Heart left ventricle (tissue), 16 donors: ENCODE measurements at places on chromosomes 2 and 18. TPM values are rescaled to one million over a fixed set of nuclear protein-coding genes. Genes with fewer than 3 reads are reported as not detected.

SLC9A4 gene
- not detected for polyA plus RNA-seq

GPBAR1 gene
- 1.00 TPM for polyA plus RNA-seq

TUBA4B gene
- polyA plus RNA-seq, result not detected

FEZ2 gene
- polyA plus RNA-seq, result 26.5 TPM

HOXD3 gene
- polyA plus RNA-seq, result 0.30 TPM

DRC1 gene
- polyA plus RNA-seq, result 0.15 TPM

TWSG1 gene
- 8.4 TPM for polyA plus RNA-seq

GLI2 gene
- 0.30 TPM for polyA plus RNA-seq

COPS8 gene
- polyA plus RNA-seq, result 34.7 TPM

DLGAP1 gene
- polyA plus RNA-seq, result 0.11 TPM

PMAIP1 gene
- 0.40 TPM for polyA plus RNA-seq

L3MBTL4 gene
- polyA plus RNA-seq, result 0.79 TPM

SLC8A1 gene
- 61.9 TPM for polyA plus RNA-seq

TNFRSF11A gene
- 0.23 TPM for polyA plus RNA-seq

STPG4 gene
- polyA plus RNA-seq, result not detected

DHRS9 gene
- polyA plus RNA-seq, result 30.9 TPM

LRATD1 gene
- 0.10 TPM for polyA plus RNA-seq

ANKRD39 gene
- 18.3 TPM for polyA plus RNA-seq

TNFAIP6 gene
- polyA plus RNA-seq, result 1.7 TPM

CDH2 gene
- 169 TPM for polyA plus RNA-seq

FBXO15 gene
- 0.38 TPM for polyA plus RNA-seq

TEX44 gene
- not detected for polyA plus RNA-seq

SP140L gene
- polyA plus RNA-seq, result 8.8 TPM

LHCGR gene
- 0.30 TPM for polyA plus RNA-seq

DYNAP gene
- not detected for polyA plus RNA-seq

GALR1 gene
- under 0.01 TPM for polyA plus RNA-seq

THSD7B gene
- polyA plus RNA-seq, result 0.04 TPM

IRS1 gene
- 6.5 TPM for polyA plus RNA-seq

ELOA2 gene
- polyA plus RNA-seq, result not detected
